ENCODE measurements at places on chromosomes 16 and 17.
A peak's percentile ranks its signal among the peaks of the same experiment; 100 is the strongest.

DNA sequence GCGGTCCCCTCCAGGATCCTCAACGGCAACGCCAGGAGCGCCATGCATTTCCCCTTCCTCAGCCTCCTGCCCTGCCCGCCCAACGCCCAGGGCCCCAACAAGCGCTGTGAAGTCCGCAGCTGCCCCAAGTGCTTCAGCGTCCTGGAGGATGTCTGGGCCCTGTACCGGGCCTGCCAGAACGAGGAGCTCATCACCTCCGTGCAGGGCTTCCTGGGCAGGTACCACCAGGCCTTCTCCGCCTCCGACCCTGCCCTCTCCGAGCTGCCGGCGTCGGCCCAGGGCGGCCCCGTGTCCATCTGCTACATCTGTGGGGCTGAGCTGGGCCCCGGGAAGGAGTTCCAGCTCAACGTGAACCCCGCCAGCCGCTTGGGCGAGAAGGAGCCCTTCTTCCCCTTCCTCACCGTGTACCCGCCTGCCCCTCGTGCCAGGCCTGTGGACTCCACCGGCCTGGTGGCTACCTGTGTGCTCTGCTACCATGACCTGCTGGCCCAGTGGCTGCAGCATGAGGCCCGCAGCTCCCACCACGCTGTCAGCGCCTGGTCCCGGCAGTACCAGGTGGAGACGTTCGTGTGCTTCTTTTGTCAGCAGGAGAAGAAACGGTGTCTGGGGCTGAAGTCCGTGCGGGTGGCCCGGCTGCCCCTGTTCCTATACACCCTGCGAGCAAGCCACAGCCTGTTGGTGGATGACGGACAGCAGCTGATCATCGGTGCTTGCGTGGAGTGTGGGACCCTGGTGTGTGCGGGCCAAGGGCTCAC is 58.9 kb upstream of the CIBAR2 start:
- DNase-seq: no peak

DNA sequence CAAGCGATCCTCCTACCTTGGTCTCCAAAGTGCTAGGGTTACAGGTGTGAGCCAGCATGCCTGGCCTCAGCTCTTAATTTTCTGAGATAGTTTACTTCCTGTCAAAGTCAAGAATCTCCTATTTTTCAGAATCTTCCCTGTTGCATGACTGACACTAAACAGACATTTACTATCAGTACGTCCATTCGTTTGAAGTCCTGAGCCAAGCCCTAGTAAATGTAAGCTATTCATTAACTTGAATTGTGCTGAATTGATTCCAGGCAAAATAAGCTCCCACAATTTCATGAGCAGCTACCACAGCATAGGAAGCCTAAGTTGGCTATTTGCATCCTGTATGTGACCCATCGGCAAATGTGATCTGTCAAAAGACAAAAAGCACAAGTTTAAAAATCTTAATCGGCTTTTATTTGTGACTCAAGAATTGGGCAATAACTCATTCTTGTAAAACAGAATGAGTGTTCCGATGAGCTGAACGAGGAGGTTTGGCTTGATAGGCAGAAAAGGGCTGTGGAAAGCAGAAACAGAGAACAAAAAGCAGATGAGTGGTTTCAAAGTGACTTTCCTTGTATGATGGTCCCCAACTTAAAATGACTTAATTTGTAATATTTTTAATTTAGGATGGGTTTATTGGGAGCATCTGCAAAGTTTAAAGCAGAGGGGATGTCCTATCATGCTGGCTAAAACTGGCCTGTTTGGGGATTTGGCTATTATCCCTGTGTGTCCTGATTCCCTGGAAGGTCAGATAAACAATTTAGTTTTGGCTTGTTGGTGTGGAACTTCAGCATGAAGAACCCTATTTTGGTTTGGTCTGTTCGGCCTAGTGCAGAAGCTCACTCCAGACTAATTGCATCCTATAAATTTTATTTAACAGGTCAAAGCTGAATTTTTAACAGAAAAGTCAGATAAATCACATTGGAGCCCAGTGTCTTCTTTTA is 14.2 kb downstream of the RNF112 start:
- no peak for DNase-seq

GRCh38 chr17:29291163-29291752 is 2.7 kb downstream of the NUFIP2 start:
- peak; percentile 65 for DNase-seq

GRCh38 chr16:2152695-2153506 is 2.7 kb upstream of the TRAF7 start:
- no peak for DNase-seq

- no peak for DNase-seq
Observed at GRCh38 chr17:17035920-17036523, 6.2 kb upstream of the MPRIP start.
